ENCODE measurements at places on chromosomes 4 and X.

DNA sequence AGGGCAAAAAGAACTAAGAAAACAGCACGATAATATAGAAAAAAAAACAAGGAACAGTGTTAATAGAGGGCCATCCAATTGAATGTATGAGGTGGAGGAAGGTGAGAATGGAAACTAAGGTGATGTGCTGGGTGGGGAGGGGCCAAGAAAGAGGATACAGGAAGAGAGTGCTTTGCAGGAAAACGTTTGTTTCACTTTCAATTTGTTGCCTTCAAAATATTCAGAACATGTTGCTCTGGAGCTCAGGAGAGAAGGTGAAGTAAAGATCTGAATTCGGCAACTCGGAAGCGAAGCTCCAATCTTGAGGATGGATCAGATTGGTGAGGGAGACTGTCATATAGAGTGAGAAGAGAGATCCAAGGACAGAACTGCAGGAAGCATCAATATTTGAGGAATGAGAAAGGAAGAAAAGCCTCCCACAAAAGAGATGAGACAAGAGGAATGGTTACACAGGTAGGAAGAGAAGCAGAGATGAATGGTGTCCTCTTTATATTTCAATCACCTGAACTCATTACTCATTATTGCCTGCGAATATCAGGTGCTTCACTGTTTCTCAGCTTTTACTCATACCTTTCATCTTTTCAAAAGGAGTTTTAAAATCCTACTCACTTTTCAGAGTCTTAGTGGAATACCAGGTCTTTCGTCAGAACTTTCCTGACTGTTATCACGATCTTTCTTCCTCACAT lies 14.7 kb upstream of the SEC24D start:
- DNase-seq, result no peak

DNA sequence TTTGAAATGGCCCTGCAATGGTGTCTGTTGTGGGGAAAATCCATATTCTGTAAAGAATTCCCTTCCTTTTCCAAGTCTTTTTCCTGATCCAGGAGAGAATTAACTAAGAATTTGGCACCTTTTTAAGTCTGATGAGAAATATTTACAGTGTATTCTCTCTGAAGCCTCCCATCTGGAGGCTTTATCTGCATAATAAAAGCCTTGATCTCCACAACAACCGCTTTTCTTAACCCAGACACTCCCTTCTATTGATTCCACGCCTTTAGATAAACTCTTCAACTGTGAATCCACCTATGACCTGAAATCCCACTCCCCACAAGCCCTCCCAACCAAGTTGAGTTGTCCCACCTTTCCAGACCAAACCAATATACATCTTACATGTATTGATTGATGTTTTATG lies 43.1 kb upstream of the TMPRSS11E start:
- DNase-seq, result no peak

DNA sequence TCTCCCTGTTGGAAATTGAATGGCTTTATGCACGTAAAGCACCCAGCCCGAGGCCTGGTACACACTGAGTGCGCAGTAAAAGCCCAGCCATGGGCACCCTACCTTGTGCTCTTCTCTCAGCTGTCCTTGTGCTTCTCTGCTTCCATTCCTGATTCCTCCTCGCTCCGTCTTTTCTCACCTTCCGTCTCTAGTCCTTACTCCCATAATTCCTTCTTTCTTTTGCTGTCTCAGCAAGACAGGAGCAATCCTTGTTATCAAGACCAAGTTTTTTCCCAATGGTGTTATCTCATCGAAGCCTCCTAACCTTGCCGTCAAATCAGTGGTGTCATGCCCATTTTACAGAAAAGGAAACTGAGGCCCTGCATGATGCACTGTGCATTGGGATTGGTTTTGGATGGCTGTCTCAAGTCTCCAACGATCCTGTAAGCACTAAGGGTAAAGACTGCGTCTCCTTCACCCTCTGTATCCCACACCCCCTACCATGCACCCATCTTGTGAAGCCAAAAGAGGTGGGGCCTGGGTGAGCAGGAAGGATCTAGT lies 30.1 kb downstream of the CYTL1 start:
- DNase-seq, result no peak

GRCh38 chr4:41399231-41399630 lies 138.7 kb upstream of the LIMCH1 start:
- no peak for DNase-seq

GRCh38 chr4:81116566-81116965 lies 86.1 kb downstream of the BMP3 start:
- DNase-seq, result no peak

- DNase-seq, result no peak
These were observed 8.9 kb downstream of the POLA1 start for GRCh38 chrX:24702362-24703184.

- DNase-seq, result no peak
These were observed 93.9 kb downstream of the CEP44 start for GRCh38 chr4:174377613-174378012.

DNA sequence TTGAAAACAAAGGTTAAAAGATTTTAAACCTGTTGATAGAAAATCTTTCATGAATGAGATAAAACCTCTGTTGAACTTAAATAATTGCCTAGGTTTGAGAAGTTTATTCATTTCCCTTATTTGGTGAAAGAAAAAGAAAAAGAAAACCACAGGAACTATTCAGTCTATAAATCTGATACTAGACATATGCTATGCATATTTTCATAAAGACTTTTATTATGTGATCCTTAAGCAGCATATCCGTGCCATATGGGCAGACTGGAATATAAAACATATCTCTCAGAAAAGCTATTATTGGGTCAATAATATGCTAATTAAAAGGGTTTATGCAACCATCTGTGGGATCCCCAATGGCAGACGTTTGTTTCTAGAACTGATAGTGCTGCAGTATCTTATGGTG lies 178.7 kb downstream of the RASL11B start:
- DNase-seq, result no peak

- DNase-seq, result no peak
These were observed 209.5 kb upstream of the PPP3CA start for GRCh38 chr4:101556842-101557241.

GRCh38 chrX:10071451-10072144 lies 85.2 kb upstream of the CLCN4 start:
- DNase-seq, result no peak

- no peak for DNase-seq
These were observed 137.8 kb upstream of the MSX1 start for GRCh38 chr4:4721636-4722035.

GRCh38 chr4:12137575-12137974 lies 708.9 kb upstream of the HS3ST1 start:
- no peak for DNase-seq

GRCh38 chr4:145886871-145887240 lies 51.8 kb downstream of the ZNF827 start:
- no peak for DNase-seq

- DNase-seq, result no peak
These were observed 40.7 kb downstream of the SPCS3 start for GRCh38 chr4:176360446-176360845.

- DNase-seq, result no peak
These were observed 1.3 kb upstream of the PDE6B start for GRCh38 chr4:623914-624566.

DNA sequence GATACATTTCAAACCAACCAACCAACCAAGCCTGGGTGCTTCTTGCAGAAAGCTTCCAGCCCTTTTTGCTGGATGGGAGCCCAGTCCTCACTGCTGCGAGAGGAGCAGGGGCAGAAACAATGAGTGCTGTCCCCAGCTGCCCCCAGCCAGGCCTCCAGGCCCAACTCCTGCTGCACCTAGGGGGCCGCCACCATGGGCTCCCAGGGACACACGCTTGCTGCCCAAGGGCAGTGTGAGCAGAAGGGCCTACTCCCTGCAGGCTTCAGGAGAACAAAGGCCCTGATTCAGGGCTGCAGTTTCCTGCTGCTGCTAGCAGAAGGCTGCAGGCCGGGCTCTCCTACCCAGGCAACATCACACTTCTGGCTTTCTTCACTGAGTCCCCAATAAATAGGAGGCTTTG lies 37.7 kb upstream of the ENPP6 start:
- no peak for DNase-seq

DNA sequence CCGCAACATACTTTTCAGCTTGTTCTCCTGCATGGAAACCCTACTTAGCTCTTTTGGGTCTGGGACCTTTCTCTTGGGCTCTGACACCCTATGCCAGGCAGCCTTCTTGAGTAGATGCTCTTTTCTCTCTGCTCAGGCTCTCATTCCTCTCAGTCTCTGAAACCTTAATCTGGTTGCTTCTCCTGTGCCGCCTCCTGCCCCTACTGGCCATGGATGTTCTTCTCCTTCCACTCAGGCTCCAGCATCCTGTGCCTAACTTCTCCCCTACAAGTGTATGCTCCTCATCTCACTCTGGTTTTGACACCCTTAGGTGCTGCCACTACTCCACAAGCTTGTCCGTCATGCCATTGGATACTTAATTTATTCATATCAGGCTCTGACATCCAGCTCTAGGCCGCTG lies 15.2 kb downstream of the BLTP1 start:
- no peak for DNase-seq

DNA sequence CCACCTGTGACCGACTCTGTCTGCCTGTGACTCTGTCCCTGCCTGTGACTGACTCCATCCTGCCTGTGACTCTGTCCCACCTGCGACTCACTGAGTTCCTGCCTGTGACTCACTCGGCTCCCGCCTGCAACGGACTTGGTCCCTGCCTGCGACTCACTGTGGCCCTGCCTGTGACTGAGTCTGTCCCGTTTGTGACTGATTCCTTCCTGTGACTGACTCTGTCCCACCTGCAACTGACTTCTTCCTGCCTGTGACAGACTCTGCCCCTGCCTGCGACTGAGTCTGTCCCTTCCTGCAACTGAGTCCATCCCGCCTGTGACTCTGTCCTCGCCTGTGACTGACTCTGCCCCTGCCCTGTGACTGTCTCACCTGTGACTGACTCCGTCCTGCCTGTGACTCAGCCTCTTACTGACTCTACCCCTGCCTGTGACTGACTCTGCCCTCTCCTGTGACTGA lies 9.6 kb upstream of the UVSSA start:
- DNase-seq, result no peak

DNA sequence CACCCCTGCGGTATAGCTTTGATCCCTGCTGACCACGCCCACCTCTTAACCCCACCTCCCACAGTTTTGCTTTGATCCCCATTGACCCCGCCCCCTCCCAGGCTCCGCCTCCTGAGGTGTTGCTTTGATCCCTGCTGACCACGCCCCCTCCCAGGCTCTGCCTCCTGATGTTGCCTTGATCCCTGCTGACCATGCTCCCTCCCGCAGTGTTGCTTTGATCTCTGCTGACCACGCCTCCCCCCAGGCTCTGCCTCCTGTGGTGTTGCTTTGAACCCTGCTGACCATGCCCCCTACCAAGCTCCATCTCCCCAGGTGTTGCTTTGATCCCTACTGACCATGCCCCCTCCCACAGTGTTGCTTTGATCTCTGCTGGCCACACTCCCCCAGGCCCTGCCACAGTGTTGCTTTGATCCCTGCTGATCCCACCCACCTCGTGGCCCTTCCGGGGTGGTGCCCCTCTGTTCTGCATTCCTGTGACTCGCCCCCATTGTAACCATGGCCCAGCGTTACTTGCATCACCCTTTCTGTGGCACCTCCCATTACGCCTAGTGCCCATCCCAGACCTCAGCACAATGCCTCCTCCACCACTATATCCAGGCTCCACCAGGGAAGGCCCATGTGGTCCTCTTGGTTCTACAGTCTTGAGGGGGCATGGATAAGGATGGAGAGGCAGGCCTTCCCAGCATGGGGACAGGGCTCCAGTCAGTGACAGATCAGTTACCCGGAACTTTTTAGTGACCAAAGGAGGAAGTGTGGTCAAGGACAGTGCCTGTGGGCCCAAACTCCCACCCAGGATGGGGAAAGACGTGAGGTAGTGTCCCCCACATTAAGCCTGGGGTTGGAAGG lies 70.8 kb downstream of the ADRA2C start:
- DNase-seq, result no peak

GRCh38 chr4:31422006-31422405 lies 701.8 kb downstream of the PCDH7 start:
- DNase-seq, result no peak

- no peak for DNase-seq
These were observed 54.1 kb upstream of the UNC5C start for GRCh38 chr4:95602872-95603271.

DNA sequence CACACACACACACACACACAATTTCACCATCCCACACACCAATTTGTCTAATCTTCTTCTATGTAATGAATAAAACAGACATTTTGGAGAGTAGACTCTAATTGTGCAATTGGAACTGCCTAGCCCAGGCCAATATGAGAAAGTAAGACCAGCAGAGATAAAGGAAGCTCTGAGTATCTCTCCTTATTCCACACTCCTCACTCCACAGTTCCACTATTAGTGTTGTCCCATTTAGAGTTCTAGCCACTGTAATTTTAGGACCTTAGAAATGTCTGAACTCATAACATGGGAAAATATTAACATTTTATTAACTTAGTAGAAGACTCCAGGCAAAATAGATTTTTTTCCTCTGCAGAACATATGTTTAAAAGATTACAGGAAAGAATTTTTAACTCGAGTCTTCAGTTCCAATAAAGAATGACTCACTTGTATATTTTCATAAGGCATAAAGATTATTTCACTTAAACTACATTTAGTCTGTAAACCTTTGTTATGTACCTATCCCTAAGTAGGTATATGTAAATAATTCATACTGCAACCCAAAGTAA lies 297.6 kb upstream of the INTU start:
- no peak for DNase-seq

DNA sequence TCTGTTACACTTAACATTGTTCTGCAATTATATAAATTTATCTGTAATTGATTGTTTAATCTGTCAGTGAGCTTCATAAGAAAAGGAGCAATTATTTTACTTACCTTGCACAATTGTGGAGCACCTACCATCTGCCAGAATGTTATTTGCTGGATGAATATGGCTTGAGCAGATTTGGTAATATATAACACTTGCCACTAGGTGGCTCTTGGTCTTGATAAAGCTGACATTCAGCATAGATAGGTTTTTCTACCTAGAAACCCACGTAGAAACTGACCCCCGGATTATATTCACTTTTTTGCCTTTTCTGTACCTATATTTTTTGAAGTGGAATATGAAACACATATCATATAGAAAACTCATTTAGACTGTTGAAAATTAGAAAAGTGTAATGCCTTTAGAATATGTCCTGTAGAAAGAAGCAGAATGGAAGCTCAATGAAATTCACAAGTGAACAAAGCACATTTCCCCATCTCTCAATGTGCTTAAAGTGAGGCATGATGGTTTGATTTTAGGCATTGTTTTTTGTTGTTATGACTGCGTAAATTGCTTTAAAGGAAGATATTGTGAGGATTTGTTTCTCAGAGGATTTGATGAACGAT lies 9.5 kb downstream of the RBPJ start:
- DNase-seq, result no peak

- no peak for DNase-seq
These were observed 275.3 kb upstream of the FGF13 start for GRCh38 chrX:138986866-138987265.

GRCh38 chr4:26345565-26345938 lies 24.7 kb downstream of the RBPJ start:
- DNase-seq, result no peak

GRCh38 chr4:150098214-150098613 lies 20.0 kb downstream of the DCLK2 start:
- DNase-seq, result no peak

DNA sequence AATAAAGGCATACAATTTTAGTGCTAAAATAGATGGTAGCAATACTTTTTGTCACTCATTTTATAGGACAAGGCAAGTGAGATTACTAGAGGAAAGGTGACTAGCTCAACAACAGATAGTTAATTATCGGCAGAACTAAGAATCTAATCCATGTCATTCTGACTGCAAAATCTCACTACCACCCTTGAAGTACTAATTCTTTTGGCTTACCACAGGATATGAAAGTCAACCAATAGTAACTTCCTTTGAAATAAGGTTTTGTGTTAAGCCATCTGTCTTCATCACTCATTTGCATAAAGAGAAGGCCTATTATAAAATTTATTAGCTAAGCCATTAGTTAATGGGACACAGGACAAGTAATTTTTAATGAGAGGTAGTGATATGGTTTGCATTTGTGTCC lies 25.3 kb upstream of the ZMAT1 start:
- no peak for DNase-seq
